ENCODE measurements at places on chromosomes 3 and 15. TPM values are rescaled to one million over a fixed set of nuclear protein-coding genes. Genes with fewer than 3 reads are reported as not detected.

Gene INSYN1
- 13.1 TPM for total RNA-seq

Gene CLSTN2
- 0.52 TPM for total RNA-seq

DNA sequence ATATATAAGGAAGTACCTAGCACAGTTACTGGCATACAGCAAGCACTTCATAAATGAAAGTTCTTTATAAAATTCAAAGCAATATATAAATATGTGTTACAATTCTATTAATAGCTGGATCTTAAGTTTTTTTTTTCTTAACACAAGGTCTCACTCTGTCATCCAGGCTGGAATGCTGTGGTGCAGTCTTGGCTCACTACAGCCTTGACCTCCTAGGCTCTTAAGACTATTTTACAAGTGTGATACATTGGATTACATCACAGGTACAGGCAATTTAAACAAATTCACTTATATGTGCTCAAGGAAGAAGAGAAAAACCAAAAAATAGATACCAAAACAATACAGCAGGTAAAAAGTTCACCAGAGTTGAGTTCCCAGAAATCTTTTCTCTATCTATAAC lies 60.6 kb downstream of the ZNF280D start:
- no peak for DNase-seq

DNA sequence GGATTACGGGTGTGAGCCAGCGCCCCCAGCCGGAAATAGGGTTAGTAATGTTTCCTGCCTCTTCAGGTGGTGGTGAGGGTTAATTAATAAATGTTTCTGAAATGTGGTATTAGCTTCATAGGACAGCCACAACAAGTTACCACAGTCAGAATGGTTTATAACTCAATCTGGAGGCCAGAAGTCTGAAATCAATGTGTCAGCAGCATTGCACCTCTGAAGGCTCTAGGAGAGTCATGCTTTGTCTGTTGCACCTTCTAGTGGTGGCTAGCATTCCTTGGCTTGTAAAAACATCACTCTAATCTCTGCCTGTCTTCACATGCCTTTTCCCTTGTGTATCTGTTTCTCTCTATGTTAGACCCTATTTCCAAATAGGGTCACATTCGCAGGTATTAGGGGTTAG lies 7.8 kb upstream of the RPSA start:
- no peak for DNase-seq

Gene DCLK3
- 0.69 TPM for total RNA-seq

- DNase-seq: no peak
These were observed 15.3 kb downstream of the FYCO1 start for GRCh38 chr3:45980229-45980813.

DNA sequence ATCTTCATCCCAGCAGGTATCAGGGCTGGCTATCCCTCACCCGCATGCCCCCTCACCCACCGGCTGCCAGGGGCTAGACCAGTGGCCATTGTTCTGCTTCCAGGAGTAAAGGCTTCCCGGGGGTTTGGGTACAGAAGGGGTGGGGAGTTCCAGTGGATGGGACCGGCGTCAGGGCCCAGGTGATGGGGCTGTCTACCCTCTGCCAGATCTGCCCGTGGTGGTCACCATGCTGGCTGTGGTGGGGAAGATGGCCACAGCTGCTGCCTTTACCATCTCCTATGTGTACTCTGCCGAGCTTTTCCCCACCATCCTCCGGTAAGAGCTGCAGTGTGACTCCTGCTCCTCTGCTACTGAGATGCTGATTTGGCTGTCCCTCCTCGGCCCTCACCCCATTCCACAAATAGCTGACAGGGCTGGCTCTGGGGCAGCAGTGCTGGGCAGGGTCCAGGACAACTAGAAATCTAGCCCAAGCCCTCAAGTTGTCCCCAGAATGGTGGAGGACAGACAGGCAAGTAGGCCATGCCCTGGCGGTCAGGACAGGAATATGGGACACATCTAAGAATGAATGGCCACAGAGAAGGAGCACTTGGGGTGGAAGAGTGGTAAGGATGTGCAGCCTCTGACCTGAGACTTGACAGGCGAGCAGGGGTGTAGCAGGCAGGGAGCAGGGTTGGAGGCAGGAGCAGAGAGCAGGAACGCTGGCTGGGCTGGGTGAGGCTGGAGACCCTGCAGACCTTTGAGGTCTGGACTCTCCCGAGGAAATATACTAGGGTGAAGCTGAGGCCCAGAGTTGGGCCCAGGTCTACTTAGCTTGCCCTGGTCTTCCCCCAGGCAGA lies 5.8 kb upstream of the SLC22A14 start:
- DNase-seq: no peak

Gene NEK10
- total RNA-seq: 0.84 TPM

- no peak for DNase-seq
These were observed 17.4 kb downstream of the DET1 start for GRCh38 chr15:88529021-88529630.

Gene FAM107A
- 0.57 TPM for total RNA-seq

- DNase-seq: peak; percentile 36
These were observed 43.2 kb upstream of the RAB6B start for GRCh38 chr3:133938770-133939462.

DNA sequence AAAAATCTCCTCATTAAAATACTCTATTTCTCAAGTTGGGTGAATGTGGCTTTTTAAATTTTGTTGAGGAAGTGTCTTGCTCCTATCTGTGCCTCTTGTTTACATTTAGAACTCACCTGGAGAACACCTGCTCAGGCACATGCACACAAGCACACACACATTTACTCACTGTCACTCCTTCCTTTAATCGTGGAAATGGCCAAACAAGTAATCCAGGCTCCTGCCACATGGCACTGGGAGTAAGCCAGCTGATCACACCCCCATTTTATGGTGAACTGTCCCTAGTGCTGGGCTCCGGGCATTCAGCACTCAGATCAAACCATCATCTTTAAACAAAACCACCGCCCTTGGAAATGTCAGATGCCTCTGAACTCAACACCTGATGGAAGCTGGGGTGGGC lies 204.7 kb upstream of the BHLHE40 start:
- DNase-seq: no peak

DNA sequence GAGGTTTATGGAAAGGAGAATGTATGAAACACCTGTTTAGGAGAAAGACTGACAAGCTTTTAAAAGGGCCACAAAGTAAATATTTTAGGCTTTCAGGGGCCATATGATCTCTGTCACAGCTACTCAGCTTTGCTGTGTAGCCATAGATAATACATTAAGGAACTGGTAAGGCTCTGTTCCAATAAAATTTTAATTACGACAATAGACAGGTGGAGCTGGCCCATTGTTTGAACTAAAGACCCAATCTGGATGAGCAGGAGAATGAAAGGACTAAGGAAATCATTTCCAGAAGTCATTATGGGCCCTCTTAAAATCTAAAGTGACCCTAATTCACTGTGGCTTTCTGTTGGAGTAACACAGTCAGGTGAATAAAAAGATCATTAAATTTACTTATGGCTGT lies 48.5 kb upstream of the SLC12A8 start:
- DNase-seq: no peak

DNA sequence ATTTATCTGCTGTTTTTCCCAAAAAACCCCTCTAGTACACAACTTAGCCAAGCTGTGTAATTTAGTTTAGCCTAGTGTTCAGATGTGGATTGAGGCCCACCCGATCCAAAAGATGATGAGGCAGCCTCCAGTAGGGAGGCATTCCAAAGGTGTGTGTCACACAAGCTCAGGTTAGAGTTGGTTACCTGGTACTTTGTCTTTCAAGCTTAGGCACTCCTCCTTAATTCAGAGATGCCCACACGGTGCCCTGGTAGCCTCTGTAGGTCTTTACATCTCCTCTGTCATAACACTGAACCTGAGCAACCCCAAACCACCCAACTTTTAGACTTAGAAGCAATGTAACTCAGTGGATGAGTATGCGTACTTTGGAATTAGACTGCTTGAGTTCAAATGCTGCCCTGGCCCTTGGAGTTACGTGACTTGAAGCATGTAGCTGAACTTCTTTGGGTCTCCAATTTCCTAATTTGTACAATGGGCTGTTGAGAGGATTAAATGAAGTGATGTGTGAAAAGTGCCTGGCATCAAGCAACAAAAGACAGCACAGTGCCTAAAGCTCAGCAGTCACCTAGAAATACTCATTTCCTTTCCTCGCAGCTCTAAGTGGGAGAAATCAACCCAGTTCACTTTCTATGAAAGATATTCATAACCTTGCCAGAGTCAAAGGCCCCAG lies 284.6 kb upstream of the RARB start:
- DNase-seq: peak; percentile 10

Gene CHRNA7
- 7.5 TPM for total RNA-seq

Gene ARRDC4
- 3.8 TPM for total RNA-seq

DNA sequence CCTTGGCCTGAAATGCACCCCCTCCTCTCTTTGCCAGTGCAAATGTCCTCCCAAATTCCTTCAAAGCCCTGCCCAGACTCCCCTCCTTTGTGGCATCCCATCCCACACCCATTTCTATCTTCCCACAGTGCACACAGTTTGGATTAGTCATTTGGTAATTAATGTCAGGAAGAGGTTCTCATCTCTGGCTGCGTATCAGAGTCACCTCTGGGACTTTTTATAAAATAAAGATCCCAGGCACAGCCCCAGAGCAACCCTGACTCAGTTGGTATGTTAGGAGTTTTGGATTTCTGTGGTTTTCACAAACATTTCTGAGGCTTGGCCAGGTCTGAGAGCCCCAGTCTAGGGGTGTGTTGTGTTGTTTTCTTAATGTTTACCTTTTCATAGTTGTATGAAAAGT lies 41.6 kb downstream of the C3orf20 start:
- no peak for DNase-seq

DNA sequence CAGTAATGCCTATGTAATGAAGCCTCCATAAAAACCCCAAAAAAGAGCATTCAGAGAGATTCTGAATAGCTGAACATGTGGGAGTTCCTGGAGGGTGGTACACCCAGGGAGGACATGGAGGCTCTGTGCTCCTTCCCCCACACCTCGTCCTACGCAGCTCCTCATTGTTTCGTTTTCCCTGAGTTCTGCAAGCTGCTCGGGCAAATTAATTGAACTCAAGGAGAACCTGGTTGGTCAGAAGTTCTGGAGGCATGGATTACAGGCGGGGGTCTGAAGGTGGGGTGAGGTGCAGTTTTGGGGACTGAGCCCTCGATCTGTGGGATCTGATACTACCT lies 142.2 kb downstream of the MYO9A start:
- no peak for DNase-seq
